ENCODE measurements at places on chromosomes 12 and 14.

GRCh38 chr14:62759796-62760195 is 285.5 kb downstream of the KCNH5 start:
- no peak for DNase-seq

DNA sequence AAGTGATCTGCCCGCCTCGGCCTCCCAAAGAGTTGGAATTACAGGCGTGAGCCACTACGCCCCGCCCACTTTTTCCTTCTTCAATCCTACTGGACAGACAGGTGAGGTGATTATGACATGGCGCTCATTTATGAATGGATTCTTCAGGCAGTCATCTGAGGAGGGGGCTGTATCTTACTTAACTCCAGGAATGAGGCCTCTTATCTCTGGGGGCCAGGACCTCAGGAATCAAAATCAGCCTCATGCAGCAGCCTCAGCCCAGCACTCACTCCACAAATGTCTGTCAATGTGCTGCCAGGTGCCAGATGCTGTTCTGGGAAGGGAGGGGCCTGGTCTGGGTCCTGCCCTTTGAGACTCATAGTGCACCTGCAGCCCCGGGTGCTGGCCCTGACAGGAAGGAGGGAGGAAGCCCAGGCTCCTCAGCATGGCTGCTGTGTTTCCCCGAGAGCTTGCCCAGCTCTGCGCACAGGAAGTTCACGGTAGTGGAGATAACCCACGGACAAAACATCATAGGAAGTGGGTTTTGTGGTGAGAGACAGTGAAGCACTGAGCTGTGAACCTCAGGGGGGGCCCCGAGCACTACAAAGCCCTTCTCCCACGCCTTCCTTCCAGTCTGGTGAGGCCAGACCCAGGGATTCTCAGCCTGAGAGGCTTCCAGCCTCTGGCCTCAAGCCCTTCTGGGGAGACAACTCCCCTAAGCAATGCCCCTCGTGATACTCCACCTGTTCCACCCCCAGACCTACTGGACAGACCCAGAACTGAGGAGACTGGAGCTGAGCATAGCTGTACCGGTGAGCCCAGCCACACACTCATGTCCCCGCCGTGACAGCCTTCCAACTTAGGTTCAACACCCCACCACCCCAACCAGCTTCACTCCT is 22.3 kb downstream of the GALNT6 start:
- peak; percentile 90 for DNase-seq

- DNase-seq = no peak
Measured at GRCh38 chr12:89138048-89138852, 214.1 kb downstream of the DUSP6 start.

- DNase-seq = no peak
Measured at GRCh38 chr12:92757597-92758121, 54.9 kb downstream of the PLEKHG7 start.

DNA sequence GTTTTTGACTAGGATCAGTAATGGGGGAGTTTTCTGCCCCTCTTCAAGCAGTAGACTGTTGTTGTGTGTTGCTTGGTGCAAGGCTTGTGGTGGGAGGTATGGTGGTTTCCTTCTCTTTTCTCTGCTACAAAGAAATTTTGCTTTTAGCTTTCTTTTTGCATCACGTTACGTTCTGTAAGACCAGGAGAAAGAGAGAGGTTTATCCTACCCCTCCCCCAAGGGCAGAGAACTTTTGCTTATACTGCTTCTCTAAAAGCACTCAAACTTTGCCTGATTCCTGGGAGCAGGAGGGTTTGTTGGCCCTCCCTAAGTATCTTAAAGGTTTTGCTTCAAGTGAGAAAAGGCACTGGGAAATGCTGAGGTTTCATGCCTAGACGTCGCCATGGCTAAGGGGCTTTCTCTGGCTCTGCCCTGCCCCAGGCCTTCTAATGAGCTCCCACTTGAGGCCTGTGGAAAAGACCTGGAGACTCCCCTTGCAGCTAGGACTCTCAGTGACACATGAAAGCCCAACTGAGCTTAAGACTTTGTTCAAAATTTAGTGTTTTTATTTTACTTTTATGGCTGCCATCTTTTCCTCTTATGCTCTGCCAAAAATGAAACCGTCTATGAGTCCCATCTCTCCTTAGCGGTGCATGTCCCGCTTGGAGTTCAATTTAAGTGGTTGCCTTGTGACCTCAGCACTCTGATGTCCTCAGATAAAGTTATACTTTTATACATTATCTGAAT is 49.2 kb downstream of the EIF2S3B start:
- peak; percentile 84 for DNase-seq

DNA sequence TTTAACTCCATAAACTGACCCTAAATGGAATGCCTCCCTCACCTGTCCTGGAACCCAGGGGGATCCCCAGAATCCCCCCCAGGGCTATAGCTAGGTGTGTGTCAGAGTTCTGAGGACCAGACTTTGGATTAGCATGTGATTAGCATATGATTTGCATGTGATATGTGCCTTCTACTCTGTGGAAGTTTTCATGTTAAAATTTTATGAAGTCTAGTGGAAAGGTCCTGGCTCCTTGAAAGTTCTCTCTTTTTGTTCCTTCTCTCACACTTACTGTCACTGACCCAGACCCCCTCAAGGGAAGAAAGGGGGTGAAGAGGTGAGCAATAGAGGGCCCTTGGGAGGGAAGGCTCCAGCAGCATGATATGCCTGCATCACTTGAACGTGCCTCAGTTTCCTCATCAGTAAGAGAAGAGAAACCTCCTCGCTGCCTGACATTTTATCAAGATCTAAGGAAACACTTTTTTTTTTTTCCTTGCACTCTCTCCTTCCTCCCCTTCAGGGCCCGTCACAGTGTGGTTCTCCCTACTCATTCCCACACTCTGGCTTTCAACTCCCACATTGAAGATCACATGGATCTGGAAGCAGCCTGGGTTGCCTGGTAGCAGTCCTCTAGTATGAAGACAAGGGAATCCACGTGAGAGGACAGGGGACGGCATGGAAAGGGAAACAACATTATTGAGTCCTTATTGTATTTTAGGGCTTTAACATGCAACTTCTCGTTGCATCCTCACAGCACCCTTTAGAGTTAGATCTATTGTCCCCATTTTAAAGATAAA is 3.3 kb upstream of the C1QL4 start:
- DNase-seq = no peak

- no peak for DNase-seq
Measured at GRCh38 chr14:51789596-51789995, 70.8 kb upstream of the GNG2 start.

- no peak for DNase-seq
Measured at GRCh38 chr12:122547330-122547729, 20.3 kb downstream of the KNTC1 start.

DNA sequence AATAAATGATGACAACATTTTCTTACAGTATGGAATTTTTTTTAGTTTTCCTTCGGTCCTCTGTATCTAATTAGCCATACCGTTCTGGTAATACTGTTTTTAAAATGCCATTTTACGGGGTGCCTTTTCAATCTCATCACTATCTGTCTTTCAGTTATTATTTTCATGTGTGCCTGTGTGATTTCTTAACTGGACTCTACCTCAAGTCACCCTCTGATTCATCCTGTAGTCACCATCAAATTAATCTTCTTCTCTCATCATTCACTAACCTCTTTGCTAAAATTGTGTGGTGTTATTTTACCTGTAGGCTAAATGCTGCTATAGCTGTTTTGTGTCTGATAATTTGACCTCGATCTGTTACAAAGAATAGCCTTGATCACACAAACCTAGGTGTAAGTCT is 16.0 kb upstream of the CCT2 start:
- DNase-seq = no peak

DNA sequence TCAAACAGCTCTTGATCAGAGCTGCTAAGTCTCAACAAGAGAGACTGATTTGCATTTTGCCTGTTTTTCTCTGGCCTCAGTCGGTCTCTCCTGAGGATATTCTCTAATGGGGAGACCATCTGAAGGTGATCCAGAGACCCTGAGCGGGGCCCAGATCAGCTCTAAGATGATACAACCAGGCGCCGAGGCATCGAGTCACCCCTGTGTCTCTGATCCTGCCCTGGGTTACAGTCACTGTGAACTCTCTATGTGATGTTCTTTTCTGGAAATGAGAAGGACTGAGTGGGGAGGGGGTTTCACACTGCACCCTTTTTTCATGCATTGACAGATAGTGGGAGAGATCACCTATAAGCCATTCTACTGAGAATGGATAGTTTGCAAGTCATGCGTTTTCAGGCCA is 247.6 kb upstream of the PWP1 start:
- no peak for DNase-seq

GRCh38 chr12:67035121-67035520 is 234.0 kb upstream of the CAND1 start:
- no peak for DNase-seq

GRCh38 chr12:52535574-52535973 is 15.4 kb upstream of the KRT5 start:
- no peak for DNase-seq

- no peak for DNase-seq
Measured at GRCh38 chr12:95198914-95199313, 18.4 kb downstream of the FGD6 start.

- DNase-seq = no peak
Measured at GRCh38 chr12:92466391-92467305, 236.1 kb upstream of the PLEKHG7 start.

DNA sequence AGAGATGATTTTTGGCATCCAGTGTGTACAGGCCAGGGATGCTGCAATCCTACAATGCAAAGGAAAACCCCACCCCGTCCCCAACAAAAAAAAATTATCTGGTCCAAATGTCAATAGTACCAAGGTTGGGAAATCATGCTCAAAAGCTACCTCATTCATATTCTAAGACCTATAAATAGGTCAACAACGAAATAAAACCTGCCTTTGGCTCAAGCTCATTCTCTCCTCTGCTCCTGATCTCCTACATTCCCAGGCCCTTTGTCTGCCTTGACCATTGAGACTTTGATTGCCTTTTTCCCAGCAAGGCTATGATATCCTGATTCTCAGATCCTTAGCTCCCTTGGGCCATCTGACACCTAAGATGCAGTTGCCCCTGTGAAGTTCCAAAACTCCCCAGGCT is 30.0 kb downstream of the ANKS1B start:
- DNase-seq = no peak

- no peak for DNase-seq
Measured at GRCh38 chr12:124640056-124640455, 72.6 kb upstream of the NCOR2 start.

DNA sequence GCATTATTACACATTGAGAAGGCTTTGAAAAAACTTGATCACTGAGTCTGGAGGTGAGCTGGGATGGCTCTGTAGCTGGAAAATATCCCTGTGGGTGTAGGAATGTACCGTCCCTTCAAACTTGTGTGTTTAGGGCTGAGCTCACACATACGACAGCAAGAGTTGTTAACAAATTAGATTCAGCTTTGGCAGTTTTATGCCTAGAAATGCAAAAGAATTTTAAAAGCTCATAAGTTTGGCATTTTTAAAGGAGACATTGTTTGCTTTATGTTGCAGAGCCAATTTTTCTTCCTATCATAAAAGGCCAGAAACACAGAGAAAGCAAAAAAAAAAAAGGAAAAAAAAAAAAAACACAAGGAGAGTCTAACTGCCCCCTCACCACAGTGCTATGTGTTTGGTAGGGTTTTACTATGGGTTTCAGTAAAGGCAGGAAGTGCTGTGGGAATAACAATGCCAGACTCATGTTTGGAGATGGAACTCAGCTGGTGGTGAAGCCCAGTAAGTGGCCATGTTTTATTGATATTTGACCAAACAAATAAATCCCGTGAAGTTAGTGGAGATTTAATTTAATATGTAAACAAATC is 78.4 kb downstream of the DAD1 start:
- peak; percentile 53 for DNase-seq

- no peak for DNase-seq
Measured at GRCh38 chr12:77924703-77925102, 94.0 kb downstream of the NAV3 start.

DNA sequence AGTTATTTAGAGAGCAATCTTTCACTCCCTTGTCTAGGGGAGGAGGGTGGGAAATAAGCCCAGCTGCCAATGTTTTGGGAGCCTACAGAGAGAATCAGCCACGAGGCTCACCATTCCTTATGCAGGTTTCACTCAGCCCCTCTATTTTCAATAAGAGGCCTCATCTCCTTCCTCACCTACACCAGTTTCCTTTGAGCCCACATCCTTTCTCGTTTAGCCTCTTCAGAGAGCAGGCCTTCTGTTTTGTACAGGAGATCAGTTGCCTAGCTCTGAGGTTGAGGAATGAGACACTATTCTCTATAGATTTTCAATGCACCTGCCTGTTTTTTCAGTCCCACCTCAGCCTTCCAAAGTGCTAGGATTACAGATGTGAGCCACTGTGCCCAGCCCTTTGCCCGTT is 17.9 kb downstream of the SNAPC1 start:
- DNase-seq = no peak

- no peak for DNase-seq
Measured at GRCh38 chr14:22420598-22421186, 168.3 kb downstream of the DAD1 start.

DNA sequence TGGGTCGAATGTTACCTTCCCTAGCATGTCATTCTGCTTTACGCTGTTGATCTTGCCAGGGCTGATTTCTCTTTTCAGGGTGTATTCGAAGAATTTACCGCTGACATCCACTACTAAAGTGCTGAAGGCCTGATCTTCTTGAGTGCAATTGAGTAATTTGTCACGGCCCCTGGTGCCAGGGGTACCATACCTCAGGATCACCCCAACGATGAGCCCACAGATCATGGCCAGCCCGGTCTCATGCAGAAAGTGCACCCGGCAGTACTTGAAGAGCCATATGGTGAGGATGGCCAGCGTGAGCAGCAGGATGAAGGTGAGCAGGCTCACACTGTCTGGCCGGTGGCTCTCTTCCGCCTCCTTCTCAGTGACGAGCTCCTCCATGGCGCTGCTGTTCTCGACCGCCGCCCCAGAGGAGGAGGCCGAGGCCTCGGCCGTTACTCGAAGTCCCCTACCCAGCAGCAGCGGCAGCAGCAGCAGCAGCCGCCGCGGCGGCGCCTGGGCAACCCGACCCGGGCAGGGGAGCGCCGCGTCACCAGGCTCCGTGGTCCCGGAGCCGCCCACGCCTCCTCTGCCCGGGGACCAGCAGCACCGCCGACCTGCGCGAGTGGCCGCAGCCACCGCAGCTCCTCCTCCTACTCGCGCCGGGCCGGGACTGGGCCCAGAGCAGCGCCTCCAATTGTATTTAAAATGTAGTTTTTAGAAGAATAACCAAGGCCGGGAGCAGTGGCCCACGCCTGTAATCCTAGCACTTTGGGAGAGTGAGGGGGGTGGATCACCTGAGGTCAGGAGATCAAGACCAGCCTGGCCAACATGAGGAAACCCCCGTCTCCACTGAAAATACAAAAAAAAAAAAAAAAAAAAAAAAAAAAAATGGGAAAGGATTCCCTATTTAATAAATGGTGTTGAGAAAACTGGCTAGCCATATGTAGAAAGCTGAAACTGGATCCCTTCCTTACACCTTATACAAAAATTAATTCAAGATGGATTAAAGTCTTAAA is 58.5 kb upstream of the TMPO start:
- peak; percentile 65 for DNase-seq

GRCh38 chr12:116015525-116015924 is 262.0 kb downstream of the MED13L start:
- DNase-seq = no peak

GRCh38 chr12:49198431-49199155 is 9.7 kb upstream of the TUBA1A start:
- DNase-seq = peak; percentile 1

Data from activated CD8-positive, alpha-beta memory T cell treated with anti-CD3 and anti-CD28 coated beads for 24 hours (primary cell).